ENCODE measurements at places on chromosomes 3 and 15. TPM values are rescaled to one million over a fixed set of nuclear protein-coding genes. Genes with fewer than 3 reads are reported as not detected.

AAGAB gene
- 32.9 TPM for total RNA-seq

SOX14 gene
- total RNA-seq, result not detected

PAK6 gene
- total RNA-seq, result 5.4 TPM

CFAP100 gene
- total RNA-seq, result not detected

EFCC1 gene
- 1.1 TPM for total RNA-seq

ELL3 gene
- total RNA-seq, result 5.0 TPM

EFHB gene
- total RNA-seq, result 1.8 TPM

P2RY13 gene
- total RNA-seq, result 0.55 TPM

CLDN18 gene
- not detected for total RNA-seq

ARL14 gene
- total RNA-seq, result not detected

FES gene
- 35.7 TPM for total RNA-seq

P2RY14 gene
- 4.9 TPM for total RNA-seq

TMEM207 gene
- not detected for total RNA-seq

CHRM5 gene
- total RNA-seq, result 6.8 TPM

GCNT3 gene
- total RNA-seq, result 0.99 TPM

CCNB2 gene
- 21.2 TPM for total RNA-seq

MESP1 gene
- total RNA-seq, result 1.2 TPM

ZKSCAN7 gene
- total RNA-seq, result 29.9 TPM

FAM107A gene
- total RNA-seq, result 18.9 TPM

XRN1 gene
- total RNA-seq, result 107 TPM

TTLL13 gene
- not detected for total RNA-seq

CHST13 gene
- total RNA-seq, result 0.38 TPM

TRIM42 gene
- not detected for total RNA-seq

CSPG5 gene
- 81.9 TPM for total RNA-seq

C3orf20 gene
- total RNA-seq, result 0.22 TPM

OCA2 gene
- total RNA-seq, result 12.3 TPM

DYNLT2B gene
- total RNA-seq, result 14.8 TPM

NEO1 gene
- total RNA-seq, result 83.9 TPM

SV2B gene
- 112 TPM for total RNA-seq

CP gene
- 47.8 TPM for total RNA-seq

PARP16 gene
- total RNA-seq, result 12.1 TPM

SLC28A2 gene
- total RNA-seq, result not detected

HCN4 gene
- total RNA-seq, result 2.2 TPM

SCN11A gene
- total RNA-seq, result 1.4 TPM

MYRIP gene
- 8.6 TPM for total RNA-seq

SERF2 gene
- 341 TPM for total RNA-seq

ACKR2 gene
- 1.1 TPM for total RNA-seq
